ENCODE measurements at places on chromosomes 12 and 14. TPM values are rescaled to one million over a fixed set of nuclear protein-coding genes. Genes with fewer than 3 reads are reported as not detected.

Gene MEG3
- total RNA-seq: not detected

Gene C3AR1
- 0.79 TPM for total RNA-seq

Gene ZFC3H1
- 87.7 TPM for total RNA-seq

Gene SLC38A4
- total RNA-seq: 0.26 TPM

Gene C1S
- total RNA-seq: 4.0 TPM

Gene LRRC10
- not detected for total RNA-seq

Gene CD163L1
- total RNA-seq: not detected

Gene CCND2
- total RNA-seq: 445 TPM

Gene HPD
- not detected for total RNA-seq

Gene ASIC1
- total RNA-seq: 5.8 TPM

Gene CFAP251
- 0.70 TPM for total RNA-seq

Gene CLMN
- total RNA-seq: 3.0 TPM

Gene IL31
- 4.0 TPM for total RNA-seq

Gene SMCO2
- 0.72 TPM for total RNA-seq

Gene RNASE3
- total RNA-seq: not detected

Gene SSPN
- not detected for total RNA-seq

Gene LRIG3
- 0.19 TPM for total RNA-seq

Gene PROX2
- total RNA-seq: 0.23 TPM

Gene KLRF1
- total RNA-seq: 0.72 TPM

Gene LALBA
- not detected for total RNA-seq

Gene TCL1B
- not detected for total RNA-seq

Gene KRT71
- total RNA-seq: not detected

All from activated T-cell treated with anti-CD3 and anti-CD28 coated beads, Interleukin-2, amount 50 U/mL, for 72 hours (primary cell).